ENCODE measurements at places on chromosomes 11 and 22.

DNA sequence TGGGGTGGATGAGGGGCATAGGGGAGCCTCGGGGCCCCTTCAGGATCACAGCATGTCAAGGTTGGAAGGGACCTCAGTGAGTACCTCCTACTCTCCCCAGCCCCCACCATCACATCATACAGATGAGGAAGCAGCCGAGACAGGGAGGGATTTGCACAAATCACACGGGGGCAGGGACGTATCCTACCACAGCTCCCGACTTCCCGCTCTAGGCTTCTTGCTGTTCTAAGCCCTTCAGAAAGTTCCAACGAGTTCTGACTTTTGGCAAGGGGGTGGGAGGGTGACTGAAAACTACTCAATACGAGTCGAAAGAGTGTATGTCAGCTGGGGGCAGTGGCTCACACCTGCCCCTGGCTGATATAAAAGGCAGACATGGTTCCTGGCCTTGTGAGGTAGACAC, 4.7 kb upstream of the RAD9A start:
- DNase-seq: no peak

- no peak for DNase-seq
Measured at GRCh38 chr11:72013765-72014711, 15.3 kb downstream of the IL18BP start.

GRCh38 chr11:64198511-64198910, 8.0 kb upstream of the FERMT3 start:
- DNase-seq: no peak

GRCh38 chr11:68194675-68195294, 18.3 kb downstream of the KMT5B start:
- DNase-seq: no peak

DNA sequence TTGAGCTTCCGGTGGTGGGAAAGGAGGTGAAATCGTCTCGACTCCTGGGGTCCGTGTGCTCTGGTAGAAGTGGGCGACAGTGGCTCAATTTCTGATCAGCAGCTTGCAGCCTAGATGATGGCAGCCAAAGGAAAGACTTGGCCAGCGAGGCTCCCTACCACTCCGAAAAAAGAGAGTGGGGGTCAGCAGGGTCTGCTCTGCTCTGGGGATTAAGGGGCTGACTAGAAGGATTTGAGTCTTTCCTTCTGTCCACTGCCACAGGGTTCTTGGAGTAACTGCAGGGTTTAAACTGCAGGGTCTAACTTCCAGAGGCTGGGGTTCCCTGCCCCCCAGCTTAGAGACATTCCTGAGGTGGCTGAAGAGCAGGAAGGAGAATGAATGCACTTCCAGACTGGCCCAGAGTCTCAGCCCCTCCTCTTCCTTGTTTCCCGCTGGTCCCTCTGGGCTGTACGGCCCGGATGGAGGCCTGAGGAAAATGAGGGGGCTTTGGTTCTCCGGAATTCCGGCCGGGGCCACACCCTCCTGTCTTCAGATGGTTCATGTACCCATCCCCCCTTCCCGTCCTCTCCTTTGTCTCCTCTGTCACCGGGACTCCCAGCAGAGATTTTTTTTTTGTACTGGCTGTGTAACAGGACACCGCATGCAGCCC, 907 bp downstream of the SERPINH1 start:
- no peak for DNase-seq

GRCh38 chr11:102345904-102346303, 1.1 kb upstream of the BIRC2 start:
- DNase-seq: no peak

DNA sequence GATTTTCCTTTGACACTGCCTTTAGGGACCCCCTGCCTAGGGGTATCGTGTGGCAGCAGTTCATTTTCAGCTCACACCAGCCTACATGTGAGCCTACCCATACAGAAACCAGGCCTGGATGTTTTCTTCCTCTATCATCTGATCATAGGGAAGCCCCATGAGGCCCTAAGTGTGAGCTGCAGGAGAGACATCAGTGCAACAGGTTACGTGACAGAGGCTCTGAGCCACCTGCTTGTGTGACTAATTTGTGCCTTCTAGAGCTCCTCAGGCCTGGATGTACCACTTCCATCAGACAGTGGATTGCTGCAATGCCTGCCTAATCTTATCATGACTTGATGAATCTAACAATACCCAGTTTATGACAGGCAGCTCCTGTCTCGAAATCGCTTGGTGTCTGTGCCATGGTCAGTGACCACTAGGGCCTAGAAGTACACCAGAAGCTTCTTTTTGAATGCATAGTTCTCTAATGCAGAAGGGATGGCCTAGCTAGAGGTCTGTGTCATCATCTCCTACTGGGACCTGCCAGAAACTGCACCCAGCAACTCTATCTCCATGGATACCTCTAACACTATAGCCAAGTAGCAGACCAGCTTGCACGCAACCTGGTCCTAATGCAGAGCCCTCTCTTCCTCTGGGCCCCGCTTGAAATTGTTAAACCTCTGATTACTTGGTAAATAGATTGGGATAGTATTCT, 109.7 kb upstream of the CLPB start:
- no peak for DNase-seq

- no peak for DNase-seq
Measured at GRCh38 chr11:107708792-107709191, 3.1 kb downstream of the SLN start.

GRCh38 chr22:44537015-44537414, 39.0 kb upstream of the RTL6 start:
- DNase-seq: no peak

DNA sequence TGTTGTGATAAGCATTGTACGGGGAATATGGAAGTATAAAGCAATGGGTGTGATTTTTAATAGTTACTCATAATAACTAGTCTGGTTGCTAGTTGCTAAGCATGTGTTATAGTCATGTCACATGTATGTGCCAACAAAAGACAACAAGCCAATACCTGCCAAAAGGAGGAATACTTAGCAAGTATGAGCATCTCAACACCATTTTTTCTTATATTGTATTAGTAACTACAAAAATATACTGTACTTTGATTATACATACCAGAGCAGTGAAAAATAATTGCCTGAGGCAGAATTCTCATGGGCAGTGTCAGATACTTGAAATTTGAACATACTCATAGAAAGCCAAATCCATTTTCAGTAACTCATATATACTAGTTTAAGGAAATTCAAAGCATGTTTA, 62.4 kb upstream of the ALKBH3 start:
- DNase-seq: no peak

DNA sequence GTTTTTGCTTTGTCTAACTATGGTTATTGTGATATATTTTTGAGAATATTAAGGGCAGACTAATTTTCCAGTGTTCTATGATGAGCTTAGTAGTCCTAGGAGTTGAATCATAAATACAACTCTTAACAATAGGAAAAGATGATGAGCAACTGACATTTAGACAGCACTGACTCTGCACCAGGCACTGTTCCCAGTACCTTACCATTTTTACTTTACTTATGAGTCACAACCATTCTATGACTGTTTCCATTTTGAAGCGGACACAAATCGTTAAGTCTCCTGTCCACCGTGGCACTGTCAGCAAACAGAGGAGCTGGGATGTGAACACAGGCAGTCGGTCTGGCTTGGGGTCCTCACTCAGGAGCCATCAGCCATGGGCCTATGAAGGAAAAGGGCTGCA, 3.4 kb upstream of the SCGB2A2 start:
- DNase-seq: no peak

DNA sequence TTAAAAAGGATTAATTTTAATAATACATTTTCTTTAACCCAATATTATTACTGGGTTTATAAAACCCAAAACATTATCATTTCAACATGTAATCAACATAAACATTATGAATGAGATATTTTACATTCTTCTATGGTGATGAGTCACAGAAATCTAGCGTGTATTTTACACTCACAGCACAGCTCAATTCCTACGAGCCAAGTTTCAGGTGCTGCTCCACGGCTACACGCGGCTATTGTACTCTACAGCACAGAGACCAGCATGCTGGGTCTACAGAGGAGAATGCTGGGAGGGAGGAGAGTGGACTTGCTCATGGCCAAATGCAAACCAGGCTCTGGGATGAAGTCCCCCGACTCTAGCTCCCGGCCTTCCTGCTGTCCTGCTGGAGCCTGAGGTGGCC, 72.0 kb upstream of the LMO1 start:
- no peak for DNase-seq

DNA sequence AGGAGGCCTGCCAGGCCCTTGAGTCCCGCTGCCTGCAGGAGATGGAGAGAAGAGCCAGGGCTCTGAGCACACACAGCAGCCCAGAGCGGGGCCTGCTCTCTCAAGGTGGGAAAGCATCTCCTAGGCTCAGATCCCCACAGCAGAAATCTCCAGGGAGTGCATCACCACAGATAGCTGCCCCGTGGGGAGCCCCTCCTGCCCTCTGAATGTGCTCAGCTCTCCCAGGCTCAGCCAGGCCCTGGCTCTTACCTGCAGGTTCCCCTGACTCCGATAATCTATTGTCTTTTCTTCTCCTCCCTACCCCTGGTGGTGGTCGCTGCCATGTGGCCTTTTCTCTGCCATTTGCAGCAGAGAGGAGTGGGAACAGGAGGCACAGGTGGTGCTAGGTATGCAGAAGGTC, 49.9 kb downstream of the BTG4 start:
- DNase-seq: no peak

DNA sequence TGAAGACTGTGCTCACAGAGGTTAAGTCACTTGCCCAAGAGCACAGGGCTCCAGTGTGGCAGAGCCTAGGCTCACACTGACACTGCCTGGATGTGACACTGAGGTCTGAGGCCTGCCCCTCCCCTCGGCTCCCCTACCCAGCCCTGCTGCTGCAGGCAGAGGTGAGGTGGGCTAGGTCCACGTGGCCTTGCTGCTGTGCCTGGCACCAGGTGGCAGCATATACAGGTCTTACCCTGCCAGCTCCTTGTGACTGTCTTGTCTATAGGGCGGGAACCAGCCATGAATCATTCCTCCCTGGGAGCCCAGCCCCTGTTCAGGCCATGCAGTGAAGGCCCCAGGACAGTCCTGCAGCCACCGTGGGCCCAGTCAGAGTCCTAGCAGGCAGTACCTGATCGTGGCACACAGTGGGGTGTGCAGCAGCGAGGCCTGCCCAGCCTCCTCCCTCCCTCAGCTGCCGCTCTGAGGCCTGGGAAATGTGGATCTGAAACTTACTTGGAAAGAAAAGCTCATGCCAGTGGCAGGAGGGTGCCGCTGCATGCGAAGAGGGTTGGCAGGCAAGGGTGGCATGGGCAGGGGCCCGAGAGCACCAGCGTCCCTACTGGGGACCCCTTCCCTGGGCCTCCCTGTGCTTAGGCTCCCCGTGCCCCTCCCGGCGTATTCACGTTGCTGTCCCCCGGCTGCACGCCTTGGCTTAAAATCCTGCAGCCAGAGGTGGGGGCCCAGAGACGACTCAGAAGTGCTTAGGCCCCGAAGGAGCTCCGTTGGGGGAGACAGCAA, 1.2 kb upstream of the CERK start:
- peak; percentile 71 for DNase-seq

GRCh38 chr22:49183208-49183825, 644.4 kb downstream of the BRD1 start:
- DNase-seq: no peak

- DNase-seq: peak; percentile 43
Measured at GRCh38 chr11:120432056-120433018, 79.2 kb upstream of the GRIK4 start.

- DNase-seq: no peak
Measured at GRCh38 chr11:132452616-132453015, 1079.7 kb downstream of the OPCML start.
